ENCODE measurements at places on chromosomes 1 and 21.

DNA sequence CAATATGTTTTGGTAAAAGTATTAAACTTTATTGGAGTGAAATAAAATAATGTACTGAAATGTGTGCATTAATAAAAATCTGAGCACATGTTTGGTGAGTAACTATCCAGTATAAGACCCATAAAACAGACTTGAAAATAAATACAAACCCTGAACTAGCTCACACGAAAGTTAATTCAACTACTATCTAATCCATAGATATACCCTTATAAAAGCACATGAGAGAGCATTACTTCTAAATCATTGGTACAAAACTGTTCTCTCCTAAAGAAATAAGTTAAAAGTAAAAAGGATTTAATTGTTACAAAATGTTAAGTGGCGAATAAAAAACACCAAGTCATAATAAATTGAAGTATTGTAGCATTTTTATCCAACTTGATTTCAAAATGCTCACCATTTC is 295.6 kb downstream of the PTPRC start:
- no peak for DNase-seq

DNA sequence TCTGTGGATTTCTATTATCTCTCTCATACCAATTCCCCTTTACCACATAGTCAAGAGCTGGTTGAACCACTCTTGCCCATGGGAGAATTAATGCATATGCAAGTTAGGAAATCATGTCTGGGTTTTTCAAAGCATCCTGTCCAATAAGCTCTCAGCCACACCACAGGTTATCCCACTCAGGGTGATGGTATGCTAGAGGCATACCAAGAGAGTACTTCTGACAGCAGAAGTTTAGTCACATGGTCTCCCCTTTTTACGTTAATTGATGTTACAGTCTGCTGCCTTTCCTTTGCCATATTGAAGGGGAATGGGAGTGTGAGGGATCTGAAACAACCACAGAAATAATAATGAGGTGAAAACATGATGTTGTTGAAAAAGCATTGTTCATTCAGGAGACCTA is 135.8 kb upstream of the PBX1 start:
- DNase-seq, result no peak

DNA sequence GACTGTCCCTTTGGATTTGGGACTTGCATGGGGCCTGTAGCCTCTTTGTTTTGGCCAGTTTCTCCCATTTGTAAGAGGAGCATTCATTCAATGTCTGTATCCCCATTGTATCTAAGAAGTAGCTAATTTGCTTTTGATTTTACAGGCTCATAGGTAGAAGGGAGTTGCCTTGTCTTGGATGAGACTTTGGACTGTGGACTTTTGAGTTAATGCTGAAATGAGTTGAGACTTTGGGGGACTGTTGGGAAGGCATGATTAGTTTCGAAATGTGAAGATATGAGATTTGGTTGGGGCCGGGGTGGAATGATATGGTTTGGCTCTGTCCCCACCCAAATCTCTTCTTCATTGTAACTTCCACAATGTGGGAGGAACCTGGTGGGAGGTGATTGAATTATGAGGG is 151.7 kb downstream of the PRDM2 start:
- DNase-seq, result no peak

GRCh38 chr1:8078176-8078671 is 52.1 kb upstream of the ERRFI1 start:
- DNase-seq, result no peak

DNA sequence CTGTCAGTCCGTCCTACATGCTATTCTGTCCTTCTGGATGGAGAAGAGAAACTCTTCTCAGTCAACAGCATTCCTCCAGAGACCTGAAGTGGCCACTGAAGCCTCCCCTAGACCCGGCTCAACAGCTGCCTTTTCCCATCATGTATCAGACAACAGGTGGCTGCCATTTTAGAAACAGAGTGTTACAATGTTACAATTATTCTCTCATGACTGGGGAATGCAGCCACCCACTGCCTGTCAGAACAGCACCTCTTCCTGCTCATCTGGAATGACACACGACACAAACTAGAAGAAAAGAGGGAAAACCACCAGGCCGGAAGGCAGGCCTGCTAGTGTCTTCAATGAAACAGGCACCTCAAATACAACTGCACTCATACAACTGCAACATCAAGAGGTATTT is 105.3 kb downstream of the PGBD5 start:
- no peak for DNase-seq

- DNase-seq, result no peak
These were observed 54.6 kb downstream of the TOMM20 start for GRCh38 chr1:235073968-235074522.

- DNase-seq, result no peak
These were observed 1.5 kb upstream of the ATXN7L2 start for GRCh38 chr1:109482242-109482641.

DNA sequence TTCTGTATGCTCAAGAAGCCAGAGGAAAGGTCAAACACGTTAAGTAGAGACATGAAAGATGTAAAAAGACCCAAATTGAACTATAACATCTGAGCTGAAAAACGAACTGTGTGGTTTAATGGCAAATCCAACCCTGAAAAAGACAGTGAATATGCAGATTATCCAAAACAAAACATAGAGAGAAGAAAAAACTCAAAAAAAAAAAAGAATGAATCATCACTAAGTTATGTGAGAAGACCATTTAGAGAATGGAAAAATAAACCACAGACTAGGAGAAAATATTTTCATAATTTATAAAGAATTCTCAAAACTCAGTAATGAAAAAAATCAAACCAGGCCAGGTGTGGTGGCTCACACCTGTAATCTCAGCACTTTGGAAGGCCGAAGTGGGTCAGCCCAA is 253.3 kb downstream of the PLPP3 start:
- DNase-seq, result no peak

DNA sequence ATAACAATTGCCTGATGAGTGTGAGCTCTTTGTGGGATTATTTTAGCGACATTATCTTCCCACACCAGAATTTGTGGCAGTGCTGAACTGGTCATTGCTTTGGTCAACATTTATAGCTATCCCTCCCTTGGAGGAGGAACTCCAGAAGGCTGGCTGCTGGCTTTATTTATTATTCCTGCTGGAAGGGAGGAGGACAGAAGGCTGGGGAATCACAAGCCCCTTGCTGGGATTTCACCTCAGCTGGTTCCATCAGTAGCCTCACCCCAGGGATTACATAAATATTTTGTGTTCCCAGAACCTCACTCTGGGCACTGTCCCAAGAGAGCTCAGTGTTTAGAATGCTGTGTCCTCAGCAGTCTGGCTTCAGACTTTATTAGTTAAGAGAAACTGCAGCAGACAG is 102.8 kb upstream of the C1orf21 start:
- DNase-seq, result no peak

GRCh38 chr1:107762751-107763390 is 202.1 kb downstream of the VAV3 start:
- DNase-seq, result no peak

GRCh38 chr1:34113362-34113761 is 51.7 kb downstream of the CSMD2 start:
- DNase-seq, result peak; percentile 12

DNA sequence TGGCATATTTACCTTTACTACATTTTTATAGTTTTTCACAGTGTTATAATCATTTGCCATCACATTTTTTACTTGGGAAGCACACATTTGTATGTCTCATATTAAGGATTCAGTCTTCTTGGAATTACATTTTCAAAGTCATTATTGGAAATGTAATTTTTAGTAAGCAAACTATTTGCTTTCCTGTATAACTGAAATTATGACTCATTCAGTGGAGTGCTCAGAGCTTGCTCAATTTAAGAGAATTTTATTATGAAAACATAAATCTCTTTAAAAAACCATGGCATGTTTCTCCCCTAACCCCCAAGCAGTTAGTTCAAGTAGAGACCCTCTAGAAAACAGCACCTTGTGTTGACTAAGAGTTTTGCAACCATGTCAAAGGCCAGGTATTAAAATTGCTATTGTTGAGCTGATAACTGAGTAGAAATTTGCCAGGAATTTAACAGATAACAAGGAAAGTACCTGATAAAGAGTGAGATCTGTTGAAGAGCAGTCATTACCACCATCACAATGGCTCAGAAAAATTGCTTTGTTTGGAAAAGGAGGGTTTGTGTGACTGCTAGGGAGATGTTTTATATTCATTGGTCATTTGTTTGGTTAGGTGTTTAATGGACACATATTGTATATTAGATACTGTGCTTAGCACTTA is 105.9 kb downstream of the KCNK2 start:
- peak; percentile 55 for DNase-seq

DNA sequence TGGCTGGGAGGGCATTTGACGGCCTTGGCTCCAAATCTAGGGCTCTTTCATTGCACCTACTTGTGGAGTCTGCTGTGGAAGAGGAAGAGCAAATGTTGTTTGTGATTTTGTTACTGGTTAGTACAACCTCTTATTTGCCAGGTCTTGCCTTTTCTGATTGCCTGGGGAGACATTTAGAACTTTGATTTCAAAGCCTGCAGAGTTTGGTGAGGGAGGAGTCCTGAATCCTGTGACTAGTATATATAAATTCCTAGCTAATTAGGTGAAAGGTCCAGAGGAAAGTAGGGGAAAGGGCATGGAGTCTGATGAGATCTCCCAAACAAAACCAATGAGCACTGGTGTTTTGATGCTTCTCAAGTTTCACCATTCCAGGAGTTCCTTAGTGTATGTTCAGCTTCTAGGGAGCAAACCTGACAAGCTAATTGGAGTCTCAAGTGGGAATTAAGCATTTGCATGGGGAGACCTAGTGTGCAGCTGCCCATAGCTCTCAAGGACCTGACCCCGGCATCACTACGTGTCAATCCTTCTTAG is 5.1 kb upstream of the HMGCS2 start:
- no peak for DNase-seq

GRCh38 chr1:94702442-94702815 is 117.7 kb upstream of the SLC44A3 start:
- DNase-seq, result no peak

- no peak for DNase-seq
These were observed 156.6 kb upstream of the RAB4A start for GRCh38 chr1:229114315-229114714.

- no peak for DNase-seq
These were observed 58.7 kb upstream of the STUM start for GRCh38 chr1:226489718-226490425.

GRCh38 chr1:154983776-154984466 is 777 bp downstream of the FLAD1 start:
- no peak for DNase-seq

DNA sequence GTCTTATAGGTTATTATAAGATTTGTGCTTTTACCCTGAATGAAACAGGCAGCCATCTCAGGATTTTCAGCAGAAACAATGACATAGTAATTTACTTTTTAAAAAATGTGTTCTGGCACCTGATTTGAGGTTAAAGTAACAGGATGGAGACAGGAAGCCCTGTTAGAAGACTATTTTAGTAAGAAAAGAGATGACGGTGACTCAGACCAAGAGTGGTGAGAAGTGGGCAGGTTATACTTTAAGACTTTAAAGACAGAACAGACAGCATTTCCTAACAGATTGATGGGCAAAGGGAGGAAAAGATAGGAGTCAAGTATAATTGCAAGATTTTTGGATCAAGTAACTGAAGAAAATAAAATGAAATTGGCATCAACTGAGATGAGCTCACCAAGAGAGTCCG is 436.8 kb upstream of the NR5A2 start:
- DNase-seq, result no peak

GRCh38 chr1:181318022-181318857 is 165.1 kb upstream of the CACNA1E start:
- DNase-seq, result no peak

- no peak for DNase-seq
These were observed 86.8 kb downstream of the HSF2BP start for GRCh38 chr21:43572446-43572845.

DNA sequence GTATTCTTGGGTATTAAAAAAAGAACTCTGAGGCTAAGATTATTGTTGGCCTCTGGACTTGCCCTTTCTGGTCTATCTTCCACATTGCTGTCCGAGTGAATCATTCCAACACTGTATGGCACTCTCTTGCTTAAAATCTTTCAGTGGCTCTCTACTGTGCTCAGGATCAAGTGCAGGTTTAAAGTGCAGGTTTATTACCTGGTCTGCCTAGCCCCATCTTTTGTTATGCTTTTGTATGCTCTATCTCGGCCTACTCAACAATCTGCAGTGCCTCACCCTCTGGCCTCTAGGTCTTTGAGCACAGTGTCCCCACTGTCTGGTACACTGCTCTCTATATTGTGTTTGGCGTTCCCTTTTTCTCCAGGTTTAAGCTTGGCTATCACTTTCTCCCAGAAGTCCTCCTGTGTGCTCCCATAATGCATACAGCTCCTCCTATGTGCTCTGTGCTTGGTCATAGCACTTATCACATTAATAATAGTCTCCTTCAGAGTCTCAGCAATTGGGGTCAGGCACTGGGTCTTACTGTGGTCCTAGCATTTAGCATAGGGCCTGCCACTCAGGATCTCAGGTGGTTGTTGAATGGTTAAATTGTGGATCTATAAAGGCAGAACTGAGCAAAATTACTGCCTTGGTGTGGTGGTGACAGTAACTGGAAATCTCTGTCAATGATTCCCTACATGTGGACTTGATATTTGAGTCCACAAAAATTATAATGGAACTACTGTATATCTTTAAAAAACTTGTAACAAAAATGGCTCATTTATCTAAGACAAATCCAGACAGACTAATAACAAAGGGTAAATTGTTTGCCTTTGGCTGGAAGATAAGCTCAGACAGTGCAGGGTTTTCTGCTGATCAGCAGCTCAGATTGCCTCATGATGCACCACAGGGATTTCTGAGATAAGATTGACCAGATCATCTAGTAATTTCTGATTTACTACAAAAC is 10.6 kb upstream of the LDLRAD1 start:
- no peak for DNase-seq
